Dorsolateral prefrontal cortex (tissue), 122 donors: ENCODE measurements at places on chromosomes 1 and 21.
A peak's percentile ranks its signal among the peaks of the same experiment; 100 is the strongest.

DNA sequence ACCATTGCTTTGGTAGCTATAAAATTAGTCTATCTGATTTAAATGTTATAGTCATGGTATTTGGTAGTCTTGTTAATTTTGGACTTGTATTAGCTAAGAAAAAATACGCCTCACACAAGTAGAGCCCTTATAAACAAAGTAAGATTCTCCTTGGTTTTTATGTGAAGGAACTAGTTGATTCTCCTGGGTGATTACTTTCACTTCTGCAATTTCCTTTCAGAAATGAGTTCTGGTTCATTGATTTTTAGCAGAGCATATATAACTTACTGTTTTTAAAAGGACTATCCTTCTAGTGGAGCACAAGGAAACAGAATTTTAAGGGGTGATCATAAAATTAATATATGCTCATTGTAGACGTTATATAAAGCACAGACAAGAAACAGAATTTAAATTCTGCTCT is 120.1 kb downstream of the BACH1 start:
- no peak for DNase-seq

DNA sequence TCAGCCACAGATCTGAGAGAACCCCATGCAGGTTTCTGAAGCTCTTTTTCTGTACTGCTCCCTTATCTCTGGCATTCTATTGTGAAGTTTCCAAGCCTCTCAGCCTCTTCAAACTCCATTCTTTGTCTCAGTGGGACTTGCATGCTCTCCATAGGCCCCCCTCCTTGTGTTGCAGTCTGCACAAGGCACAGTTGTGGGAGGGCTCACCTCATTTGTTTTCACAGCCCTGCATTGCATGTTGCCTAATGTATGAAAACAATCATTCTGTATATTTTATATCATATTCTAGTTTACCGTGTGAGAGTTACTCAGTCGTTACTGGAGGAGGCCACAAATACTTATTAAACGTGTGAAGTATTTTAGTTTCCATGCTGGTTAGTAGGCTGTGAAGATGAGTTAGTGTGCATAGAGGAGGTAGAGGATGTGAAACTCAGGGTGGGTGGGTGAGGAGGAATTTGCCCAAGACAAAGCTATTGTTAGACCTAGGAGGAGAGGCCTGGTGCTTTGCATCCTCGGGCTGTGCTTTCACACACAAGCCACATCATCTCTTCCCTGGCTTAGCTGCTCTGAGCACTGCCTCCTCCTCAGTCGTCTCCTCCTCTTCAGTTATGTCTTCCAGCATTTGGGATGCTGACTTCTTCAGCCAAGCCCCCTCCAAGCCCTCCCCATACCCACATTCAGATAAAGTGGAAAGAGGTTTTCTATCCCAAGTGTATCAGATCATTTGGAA is 7.8 kb upstream of the CHI3L2 start:
- no peak for DNase-seq

DNA sequence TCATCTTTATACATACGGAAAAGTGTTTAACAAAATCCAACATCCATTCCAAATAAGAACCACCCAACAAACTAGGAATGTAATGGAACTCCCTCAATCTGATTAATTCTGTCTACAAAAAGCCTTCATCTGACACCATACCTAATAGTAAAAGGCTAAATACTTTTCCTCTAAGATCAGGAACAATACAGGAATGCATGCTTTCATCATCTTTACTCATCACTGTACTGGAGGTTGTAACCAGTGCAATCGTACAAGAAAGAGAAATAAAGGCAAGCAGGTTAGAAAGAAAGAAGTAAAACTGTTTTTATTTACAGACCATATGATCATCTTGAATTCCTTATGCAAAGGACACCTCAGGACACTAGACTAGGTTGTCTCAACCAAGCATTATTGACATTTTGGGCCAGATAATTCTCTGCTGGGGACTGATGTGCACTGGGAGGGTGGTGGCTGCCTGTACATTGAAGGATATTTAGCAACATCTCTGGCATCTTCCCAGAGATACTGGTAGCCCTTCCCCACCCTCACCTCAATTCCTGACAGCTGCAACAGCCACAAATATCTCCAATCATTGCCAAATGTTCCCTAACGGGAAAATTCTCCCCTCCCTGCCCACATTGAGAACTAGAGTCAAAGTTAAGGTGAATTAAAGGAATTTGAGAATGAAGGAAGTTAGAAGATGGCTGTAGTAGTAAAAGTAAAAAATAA is 30.6 kb upstream of the INSL5 start:
- DNase-seq = no peak

GRCh38 chr1:234529950-234530237 is 50.9 kb upstream of the TARBP1 start:
- DNase-seq = no peak

GRCh38 chr1:225754940-225755641 is 22.5 kb upstream of the SRP9 start:
- no peak for DNase-seq

- no peak for DNase-seq
Measured at GRCh38 chr1:33745942-33746341, 117.9 kb upstream of the HMGB4 start.

- DNase-seq = no peak
Measured at GRCh38 chr1:55232448-55233144, 17.4 kb upstream of the USP24 start.

- no peak for DNase-seq
Measured at GRCh38 chr1:30781906-30782305, 24.3 kb upstream of the LAPTM5 start.

- no peak for DNase-seq
Measured at GRCh38 chr1:238960071-238960470, 426.3 kb upstream of the CHRM3 start.

- DNase-seq = no peak
Measured at GRCh38 chr1:204891860-204892259, 21.2 kb downstream of the NFASC start.

DNA sequence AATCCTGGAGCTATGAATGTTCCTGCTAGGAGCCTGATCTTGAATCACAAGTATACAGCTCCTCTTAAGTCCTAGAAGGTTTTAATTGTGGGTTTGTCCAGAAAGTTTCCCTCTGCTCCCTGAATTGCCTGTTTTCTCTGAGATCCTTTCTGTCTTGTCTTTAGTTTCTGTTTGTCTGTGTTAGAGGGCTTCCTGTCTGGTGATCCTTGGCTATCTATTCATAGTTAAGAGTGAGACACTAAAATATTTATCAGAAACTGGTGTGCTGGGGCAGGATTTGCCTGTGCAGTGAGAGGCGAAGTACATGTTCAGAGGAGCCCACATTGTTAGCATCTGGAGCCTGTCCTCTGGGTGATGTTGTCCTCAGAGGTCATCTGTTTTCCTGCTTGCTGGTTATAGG is 45.4 kb downstream of the ETS2 start:
- no peak for DNase-seq

GRCh38 chr1:117523111-117523510 is 82.7 kb upstream of the TENT5C start:
- no peak for DNase-seq

DNA sequence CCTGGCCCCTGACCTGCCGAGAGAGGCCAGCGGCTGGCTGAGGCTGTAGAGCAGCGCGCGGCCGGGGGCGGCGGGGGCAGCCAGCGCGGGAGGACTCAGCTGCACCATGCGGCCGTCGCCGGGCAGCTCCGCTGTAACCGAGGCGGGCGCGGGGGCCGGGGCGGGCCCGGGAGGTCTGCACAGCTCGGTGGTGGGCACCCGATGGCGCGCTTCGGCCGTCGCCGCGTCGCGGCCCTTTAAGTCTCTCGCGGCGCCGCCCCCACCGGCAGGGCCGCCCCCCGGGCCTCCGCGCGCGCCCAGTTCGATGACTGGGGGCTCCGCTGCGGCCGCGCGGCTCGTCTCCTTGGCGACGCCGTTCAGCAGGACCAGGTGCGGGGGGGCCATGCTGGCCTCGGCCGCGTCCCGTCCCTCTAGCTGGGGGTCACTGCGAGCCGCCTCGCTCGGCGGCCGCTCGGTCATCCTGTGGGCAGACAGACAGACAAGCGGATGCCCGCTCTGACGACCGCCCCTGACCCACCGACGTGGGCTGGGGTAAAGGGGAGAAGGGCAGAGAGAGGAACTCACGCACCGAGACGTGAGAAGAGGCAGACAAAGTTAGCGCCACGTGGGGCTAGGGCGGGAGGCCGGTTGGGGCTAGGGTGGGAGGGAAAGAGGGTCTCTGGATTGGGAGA is 6.5 kb downstream of the TAL1 start:
- DNase-seq = no peak

DNA sequence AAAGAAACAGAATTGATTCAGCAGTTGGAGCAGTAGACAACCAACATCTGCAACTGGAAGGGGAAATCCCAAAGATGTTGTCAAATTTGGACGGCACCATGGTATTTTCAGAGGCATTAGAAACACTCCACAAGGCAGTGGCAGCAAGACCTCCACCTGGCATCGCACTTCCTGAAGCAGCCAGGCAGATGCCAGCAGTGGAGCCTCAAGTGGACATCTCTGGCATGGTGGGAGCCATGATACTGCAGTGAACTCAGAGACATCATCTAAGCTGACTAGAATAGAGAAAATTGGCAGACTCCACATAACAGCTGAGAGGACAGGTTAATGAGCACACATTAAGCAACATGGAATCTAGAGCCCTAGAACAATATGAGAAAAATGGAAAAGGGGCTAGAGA is 33.9 kb upstream of the RGS8 start:
- DNase-seq = no peak

DNA sequence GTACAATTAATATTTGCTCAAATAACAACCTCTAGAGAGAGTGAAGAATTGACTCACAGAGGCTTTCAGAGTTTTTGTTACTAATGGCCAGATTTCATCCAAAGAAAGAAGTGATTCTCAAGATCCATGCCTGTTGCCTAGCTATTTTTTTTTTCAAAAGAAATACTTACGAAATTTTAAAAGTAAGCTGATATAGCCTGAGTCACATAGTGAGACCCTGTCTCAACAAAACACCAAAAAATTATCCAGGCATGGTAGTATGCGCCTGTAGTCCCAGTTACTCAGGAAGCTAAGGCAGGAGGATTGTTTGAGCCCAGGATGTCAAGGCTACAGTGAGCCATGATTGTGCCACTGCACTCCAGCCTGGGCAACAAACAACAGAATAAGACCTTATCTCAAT is 14.6 kb downstream of the PALMD start:
- no peak for DNase-seq

DNA sequence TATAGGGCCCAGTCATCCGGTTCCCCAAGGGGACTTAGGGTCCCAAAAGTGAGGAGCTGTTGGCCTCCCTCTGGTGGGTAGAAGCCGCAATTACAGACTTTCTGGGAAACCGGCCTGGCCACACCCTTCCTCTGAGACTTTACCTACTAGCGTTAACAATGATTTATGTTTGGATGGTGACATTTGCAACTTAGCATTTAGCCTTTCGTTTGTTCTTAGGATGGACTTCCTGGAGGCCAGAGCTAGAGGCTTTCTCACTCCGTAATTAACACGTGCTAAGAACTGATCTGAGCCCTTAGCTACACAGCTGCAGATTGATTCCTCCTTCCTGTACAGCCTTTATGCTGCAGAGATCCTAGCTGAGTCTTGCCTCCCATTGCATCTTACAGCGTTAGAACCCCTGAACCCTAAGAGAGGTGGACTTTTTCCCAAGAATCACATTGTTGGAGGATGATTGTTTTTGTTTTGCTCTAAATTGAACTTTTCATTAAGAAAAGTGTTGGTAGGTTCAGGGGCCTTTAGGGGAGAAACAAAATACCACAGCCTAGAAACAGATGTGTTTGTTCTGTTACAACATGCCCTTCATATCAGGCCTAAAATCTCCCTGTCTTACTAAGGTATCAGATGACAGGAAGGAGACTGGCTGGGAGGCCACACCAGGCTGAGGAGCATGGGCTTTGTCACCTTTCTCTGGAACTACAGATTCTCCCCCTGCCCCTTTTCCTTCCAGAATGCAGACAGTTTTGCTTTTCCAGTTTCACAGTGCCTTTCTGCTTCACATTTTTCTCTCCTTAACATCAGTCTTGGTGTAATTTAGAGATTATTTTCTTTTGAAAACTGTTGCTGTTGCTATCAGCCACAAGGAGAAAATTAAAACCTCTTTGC is 1.9 kb downstream of the S100A11 start:
- no peak for DNase-seq

DNA sequence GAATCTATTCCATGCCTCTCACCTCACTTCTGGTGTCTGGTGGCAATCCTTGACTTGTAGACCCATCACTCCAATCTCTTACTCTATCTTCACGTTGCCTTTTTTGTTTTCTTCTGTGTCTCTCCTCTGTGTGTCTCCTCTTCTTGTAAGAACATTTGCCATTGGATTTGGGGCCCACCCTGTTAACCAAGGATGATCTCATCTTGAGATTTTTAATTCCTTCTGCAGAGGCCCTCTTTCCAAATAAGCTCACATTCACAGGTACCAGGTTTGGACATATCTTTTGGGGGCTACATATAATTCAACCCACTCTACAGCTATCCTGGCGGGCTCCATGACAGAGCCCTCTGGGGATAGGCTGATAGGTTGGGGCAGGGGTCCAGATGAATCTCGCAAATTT is 55.8 kb downstream of the UBE2T start:
- DNase-seq = no peak

- DNase-seq = no peak
Measured at GRCh38 chr1:89671775-89672488, 39.0 kb downstream of the LRRC8C start.

GRCh38 chr1:43303471-43304313 is 2.9 kb downstream of the TIE1 start:
- no peak for DNase-seq

DNA sequence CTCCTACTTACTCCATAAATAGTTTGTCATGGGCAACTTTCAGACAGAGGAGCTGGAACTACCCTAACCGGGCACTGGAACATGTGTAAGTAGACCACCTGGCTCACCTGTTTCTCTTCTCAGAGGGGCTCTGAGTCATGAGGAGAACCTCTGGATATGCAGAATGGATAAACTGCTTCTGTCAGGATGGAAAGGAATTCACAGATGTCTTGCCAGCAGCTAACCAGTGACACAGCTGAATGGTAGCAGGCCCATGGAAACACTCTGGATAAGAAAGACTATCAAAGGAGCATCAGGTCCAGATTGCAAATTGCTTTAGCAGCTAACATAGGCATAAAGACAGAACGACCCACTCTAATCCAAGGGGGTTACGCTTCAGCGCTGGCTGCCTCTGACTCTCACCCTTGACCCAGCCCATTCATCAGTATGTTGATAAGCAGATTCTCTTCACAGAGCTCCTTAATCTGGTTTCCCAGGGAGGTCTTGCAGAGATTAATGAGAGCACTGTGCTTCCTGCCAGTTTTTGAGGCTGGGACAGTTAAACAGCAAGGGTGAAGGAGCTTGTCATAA is 54.2 kb downstream of the HIVEP3 start:
- no peak for DNase-seq

- DNase-seq = no peak
Measured at GRCh38 chr21:37974081-37974480, 57.8 kb upstream of the KCNJ6 start.

GRCh38 chr1:206962272-206962671 is 8.0 kb downstream of the FCAMR start:
- no peak for DNase-seq

GRCh38 chr1:72282271-72283021 is at the start of gene NEGR1:
TSS of gene NEGR1 (minus strand) at chr1:72282539.
- DNase-seq = peak; percentile 91

DNA sequence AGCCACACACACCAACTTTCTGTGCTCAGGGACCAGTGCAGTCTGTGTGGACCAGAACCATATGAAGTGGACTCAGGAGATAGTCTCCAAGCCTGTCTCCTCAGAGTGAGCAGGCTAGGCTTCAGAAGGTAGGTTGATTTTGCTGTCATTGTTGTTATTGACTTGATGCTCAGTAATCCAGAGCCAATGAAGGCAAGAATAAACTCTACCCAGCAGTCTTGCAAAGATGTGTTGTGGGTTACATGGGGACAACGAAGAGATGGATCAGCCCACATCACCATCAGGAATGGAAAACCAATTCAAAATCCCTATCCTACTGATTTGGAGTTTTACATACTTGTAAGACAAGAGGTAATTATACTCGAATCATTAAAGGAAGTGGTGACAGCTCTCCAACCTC is 37.4 kb downstream of the PHC2 start:
- DNase-seq = no peak
